ENCODE measurements at places on chromosomes 11 and 22.

DNA sequence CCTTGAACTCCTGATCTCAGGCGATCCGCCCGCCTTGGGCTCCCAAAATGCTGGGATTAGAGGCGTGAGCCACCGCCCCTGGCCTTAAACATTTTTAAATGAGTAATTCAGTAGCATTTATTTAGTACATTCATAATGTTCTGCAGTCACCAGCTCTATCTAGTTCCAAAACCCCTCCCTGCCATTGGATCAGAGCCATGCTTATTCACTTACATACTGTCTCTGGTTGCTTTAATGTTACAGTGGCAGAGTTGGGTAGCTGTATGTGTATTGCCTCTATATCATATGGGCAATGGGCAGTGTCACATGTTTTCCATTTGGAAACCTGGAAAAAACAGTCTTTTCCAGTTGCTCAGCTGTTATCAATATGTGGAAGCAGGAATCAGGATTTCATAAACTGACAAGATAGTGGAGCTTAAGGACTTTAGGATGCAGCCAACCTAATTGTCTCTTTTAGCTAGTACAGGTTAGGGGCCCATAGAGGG, 10.5 kb downstream of the COA4 start:
- no peak for DNase-seq

- DNase-seq, result no peak
These were observed 1038.5 kb downstream of the OPCML start for GRCh38 chr11:132493801-132494200.

GRCh38 chr11:68961245-68961644, 19.5 kb downstream of the MRGPRD start:
- no peak for DNase-seq

DNA sequence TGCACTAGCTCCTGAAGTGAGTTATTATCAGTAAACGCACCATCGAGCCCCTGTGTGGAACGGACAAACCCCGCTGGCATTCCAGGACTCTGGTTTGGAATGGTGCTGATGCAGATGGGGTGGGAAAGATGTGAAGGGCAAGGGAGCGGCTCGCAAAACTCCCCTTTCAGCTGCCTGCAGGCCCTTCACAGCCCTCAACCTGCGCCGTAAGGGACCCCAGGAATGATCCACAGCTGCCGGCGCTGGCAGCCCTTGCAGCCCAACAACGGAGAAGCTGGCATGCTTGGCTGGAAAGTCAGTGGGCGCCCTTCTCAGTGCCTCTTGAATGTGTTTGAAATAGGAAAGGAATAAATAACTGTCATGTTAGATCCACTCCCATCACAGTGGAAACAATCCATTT, 1445.5 kb downstream of the BRD1 start:
- DNase-seq, result no peak

- no peak for DNase-seq
These were observed 81.5 kb downstream of the TRMU start for GRCh38 chr22:46416891-46417580.

- DNase-seq, result no peak
These were observed 130.4 kb upstream of the TEAD1 start for GRCh38 chr11:12543596-12544415.

DNA sequence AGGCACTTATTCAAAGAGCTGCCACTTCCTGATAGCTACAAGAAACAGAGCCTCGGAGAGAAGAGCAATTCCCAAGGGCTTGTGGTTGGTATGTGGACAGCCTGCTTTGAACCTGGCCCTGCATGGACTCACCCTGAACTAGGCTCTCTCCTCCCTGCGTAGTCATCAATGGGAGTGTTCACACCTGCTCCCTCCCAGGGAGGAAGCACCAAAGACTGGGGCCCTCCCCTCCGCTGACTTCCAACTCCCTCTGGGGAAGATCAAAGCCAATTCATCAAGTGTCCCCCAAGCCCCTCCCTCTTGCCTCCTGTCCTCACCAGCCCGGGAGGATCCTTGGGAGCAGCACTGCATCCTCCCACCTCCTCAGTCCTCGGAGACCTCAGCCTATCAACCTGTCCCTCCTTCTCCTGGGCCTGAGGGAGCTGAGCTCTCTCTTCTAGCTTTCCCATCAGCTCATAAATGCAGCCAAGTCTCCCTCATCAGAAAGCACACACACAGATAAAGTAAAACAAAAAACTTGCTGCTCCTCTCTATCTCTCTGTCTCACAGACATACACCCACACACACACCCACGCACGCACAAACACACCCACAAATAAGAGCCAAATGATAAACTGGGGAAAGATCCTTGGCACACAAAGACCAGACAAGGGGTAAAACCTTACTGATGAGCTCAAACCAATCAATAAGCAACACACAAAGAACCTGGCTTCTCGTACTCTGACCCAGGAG, 3.3 kb downstream of the A4GALT start:
- no peak for DNase-seq
